ENCODE measurements at places on chromosomes 7 and 10.

DNA sequence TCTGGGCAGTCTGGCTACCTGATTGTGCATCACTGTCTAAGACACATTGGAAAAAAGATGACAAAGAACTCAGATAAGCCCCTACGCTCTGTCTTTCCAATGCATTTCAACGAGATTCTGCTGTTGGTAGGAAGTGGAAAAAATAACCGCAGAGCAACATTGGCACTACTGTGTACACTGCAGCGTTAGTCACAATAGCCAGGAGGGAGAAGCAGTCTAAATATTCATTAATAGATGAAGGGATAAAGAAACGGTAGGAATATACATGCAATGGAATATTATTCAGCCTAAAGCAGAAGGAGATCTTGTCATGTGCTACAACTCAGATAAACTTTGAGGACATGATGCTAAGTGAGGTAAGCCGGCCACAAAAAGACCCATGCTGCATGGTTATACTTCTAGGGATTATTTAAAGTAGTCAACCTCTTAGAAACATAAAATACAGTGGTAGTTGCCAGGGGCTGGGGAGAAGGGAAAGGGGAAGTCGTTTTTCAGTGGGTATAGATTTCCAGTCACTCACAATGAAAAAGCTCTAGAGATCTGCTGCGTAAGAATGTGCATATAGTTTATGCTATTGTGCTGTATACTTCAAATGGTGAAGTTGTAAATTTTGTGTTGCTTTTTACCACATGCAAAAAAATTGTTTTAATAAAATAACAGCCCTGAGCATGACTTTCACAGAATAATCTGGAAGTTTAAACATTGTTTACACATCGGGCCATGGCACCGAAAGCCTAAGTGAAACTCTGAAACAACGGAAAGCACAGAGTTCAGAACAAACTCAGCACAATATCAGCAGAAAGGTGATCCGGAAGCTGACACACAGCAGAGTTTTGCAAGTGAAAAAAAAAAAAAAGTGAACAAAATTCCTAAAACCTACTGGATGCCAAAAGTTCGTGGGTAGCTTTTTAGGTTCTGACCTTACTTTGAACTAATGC lies 40.1 kb downstream of the ELMO1 start:
- DNase-seq = no peak

GRCh38 chr10:21315645-21316220 lies 209.7 kb downstream of the SKIDA1 start:
- DNase-seq = peak; percentile 63

DNA sequence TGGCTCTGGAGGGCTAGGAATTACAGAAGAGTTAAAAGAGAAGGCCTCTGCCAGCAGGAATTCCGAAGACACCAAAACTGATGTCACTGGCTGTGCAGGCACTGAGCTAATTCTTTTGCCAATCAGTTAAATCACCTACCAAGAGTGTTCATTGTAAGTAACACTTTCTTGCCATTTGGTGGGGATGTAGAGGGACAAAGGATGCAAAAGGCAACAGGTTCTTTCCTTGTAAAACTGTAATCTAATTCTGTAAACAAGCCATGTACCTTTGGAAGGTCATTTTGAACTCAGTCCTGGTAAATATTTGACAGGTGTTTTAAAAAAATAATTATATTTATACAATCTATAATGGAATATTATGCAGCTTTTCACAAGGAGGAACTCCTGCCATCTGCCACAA lies 438.4 kb downstream of the AUTS2 start:
- no peak for DNase-seq

DNA sequence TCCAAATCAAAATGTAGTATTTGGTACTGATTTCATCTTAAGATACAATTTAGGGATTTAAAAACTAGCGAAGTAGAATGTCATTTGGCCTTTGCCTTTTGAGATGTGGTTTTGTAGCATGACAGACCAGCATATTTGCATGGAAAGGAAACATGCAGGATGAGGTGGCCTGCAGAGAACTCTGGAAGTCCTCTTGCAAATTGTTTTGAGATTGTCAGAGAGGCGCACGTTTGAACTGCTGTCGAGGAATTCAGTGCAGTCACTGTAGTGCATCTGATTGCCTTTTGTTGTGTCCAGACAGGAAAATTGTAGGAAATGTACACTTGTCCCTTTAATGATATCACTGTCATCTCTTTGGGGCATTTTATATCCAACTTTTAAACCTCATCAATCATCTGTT lies 136.7 kb downstream of the CELF2 start:
- DNase-seq = no peak

- peak; percentile 71 for DNase-seq
Measured at GRCh38 chr10:110499796-110500514, 2.2 kb downstream of the DUSP5 start.

- DNase-seq = no peak
Measured at GRCh38 chr10:24241536-24242040, 32.6 kb downstream of the KIAA1217 start.

DNA sequence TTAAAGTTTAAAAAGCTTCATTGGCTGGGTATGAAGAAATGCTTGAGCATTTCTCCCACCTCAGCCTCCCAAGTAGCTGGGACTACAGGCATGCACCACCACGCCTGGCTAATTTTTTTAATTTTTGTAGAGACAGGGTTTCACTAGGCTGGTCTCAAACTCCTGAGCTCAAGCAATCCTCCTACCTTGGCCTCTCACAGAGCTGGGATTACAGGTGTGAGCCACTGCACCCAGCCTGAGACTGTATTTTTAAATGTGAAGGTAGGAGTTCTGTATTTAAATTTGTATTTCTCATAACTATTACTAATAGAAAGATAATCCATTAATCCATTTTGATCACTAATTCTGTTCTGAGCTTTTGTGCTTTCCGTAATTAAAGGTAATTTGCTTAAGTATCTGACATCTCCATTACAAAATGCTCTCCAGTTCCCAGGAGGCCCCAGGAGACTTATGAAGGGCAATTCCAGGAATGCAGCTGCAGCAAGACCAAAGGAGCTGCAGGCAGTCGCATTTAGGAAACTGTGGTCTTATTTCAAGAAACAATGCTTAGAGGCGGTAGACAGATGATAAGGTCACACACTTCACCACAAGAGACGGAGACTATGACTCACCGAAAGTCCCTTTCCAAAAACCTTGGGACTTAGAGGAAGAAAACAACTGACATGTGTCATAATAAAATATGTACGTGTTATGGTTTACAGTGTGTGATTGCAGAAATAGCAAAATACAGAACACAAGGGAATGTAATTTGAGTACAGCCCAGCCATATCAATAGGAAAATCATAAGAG lies 23.3 kb downstream of the YAE1 start:
- no peak for DNase-seq

DNA sequence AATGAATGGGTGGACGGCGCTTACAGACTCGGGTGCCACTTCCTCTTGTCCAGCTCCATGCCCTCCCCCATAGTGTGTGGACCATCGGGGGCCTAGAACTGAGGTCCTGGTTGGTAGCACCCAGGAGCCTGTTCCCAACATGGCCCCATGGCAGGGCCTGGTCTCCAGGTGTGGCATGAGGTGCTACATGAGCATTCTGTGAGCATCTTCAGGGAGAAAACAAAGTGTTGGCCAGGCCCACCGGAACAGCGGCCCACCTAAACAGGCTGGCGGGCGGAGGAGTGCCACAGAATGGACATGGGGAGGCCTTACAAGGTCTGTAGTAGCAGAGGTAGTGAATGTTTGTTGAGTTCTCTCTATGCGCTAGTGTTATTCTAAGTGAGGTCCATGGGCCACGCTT lies 76.9 kb downstream of the PARP12 start:
- DNase-seq = no peak

GRCh38 chr10:106540645-106541044 lies 623.9 kb downstream of the SORCS1 start:
- DNase-seq = no peak

DNA sequence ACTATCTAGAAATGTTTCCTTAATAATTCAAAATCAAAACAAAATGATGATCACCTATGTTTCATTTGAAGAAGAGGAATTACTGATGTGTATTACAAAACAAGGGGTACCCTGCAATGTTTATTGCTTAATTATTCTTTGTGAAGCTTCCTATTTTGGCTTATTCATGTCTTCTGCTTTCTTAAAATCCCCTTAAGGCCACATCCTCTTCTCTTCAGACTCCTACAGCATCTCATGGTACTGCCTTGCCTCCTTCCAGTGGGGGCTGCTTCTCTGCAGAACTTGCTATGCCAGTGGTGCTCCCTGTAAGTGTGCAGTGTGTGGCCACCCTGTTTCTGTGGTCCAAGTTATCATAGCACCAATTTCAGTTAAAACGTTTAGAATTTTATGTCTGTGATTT lies 35.0 kb downstream of the CCDC146 start:
- DNase-seq = no peak

DNA sequence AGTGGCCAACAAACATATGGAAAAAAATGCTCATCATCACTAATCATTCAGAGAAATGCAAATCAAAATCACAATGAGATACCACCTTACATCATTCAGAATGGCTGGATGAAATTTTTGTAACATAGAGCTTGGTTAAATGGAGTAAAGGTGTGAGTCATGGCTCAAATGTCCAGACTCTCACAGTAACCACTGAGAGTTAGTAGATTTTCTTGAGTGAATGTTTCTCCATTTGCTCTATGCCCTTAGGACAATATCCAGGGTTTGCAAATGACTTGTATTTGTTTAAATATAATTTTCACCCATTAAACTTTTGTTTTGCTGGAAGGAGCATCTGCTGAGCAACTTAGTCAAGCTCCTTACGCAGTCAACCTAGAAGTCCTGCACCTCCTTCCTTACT lies 967.2 kb downstream of the XPNPEP1 start:
- no peak for DNase-seq

- DNase-seq = no peak
Measured at GRCh38 chr10:71909399-71910083, 54.7 kb upstream of the CHST3 start.

DNA sequence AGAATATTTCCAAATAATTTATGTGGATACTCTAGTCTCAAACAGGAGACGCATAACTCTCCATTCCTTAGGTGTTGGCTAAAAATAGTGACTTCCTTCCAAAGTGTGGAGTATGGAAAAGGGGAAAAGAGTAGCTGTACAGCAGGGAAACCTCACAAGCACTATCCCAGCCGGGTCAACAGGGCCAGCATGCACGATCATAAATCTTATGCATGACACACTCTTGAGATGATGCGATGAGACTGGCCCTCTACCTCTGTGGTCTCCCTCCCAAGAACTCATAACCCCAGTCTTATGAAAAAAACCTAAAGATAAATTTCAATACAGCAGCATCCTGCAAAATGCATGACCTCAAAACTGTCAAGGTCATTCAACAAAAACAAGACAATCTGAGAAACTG lies 197.3 kb downstream of the TEX36 start:
- no peak for DNase-seq

GRCh38 chr10:72392571-72392970 lies 37.9 kb upstream of the DNAJB12 start:
- no peak for DNase-seq

- peak; percentile 70 for DNase-seq
Measured at GRCh38 chr7:36280840-36281812, 108.5 kb upstream of the ANLN start.

GRCh38 chr10:42985436-42986316 lies 91.2 kb upstream of the RET start:
- no peak for DNase-seq

GRCh38 chr10:132162590-132163277 lies 24.0 kb upstream of the DPYSL4 start:
- DNase-seq = no peak

GRCh38 chr10:93614101-93614825 lies 1.9 kb downstream of the PDE6C start:
- DNase-seq = no peak

- DNase-seq = no peak
Measured at GRCh38 chr7:151020231-151020630, 4.1 kb downstream of the ATG9B start.

DNA sequence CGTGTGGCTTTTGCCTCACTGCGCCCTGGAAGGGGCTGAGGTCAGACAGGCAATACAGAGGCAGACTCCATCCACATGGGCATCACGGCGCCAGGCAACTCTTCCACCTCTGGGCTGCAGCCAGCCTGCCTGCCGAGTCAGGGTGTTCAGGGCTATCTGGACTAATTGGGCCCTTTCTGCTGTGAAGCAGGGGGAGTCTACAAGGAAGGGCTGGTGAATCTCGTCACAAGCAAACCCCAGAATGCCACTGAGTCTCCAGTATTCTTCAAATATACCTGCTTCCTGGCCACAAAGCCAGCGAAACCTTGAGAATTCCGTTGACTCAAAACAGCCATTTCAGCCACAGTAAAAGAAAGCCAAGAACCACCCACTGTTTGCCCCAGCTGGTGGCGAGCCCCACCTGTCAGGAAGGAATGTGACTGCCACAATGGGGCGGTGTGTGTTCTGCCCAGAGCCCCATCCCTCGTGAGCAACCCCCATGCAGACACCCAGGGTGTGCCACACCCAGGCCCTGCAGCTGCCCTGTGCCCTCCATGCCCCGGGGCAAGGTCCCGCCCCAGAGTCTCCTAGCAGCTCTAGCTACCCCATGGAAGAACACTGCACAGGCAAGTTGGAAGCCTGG lies 117.3 kb downstream of the FAM53B start:
- DNase-seq = no peak

DNA sequence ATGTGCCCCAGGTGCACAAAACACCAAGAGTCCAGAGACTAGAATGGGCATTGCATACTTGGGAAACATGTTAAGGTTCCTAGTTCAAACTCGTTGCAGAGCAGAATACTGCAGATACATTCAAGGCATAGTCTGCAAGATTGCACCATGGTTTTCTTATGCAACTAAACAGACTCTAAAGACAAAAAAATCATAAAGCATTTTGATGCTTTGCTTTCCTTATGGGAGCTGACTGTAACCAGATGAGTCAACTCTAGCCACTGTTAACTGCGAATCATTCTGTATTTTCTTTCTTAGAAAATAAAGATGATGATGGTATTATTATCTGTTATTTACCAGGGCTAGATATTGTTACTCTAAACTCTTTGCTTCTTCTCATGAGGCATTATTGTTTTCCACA lies 19.7 kb downstream of the TRUB1 start:
- DNase-seq = no peak

GRCh38 chr10:102375867-102376266 lies 19.6 kb upstream of the NFKB2 start:
- peak; percentile 37 for DNase-seq

DNA sequence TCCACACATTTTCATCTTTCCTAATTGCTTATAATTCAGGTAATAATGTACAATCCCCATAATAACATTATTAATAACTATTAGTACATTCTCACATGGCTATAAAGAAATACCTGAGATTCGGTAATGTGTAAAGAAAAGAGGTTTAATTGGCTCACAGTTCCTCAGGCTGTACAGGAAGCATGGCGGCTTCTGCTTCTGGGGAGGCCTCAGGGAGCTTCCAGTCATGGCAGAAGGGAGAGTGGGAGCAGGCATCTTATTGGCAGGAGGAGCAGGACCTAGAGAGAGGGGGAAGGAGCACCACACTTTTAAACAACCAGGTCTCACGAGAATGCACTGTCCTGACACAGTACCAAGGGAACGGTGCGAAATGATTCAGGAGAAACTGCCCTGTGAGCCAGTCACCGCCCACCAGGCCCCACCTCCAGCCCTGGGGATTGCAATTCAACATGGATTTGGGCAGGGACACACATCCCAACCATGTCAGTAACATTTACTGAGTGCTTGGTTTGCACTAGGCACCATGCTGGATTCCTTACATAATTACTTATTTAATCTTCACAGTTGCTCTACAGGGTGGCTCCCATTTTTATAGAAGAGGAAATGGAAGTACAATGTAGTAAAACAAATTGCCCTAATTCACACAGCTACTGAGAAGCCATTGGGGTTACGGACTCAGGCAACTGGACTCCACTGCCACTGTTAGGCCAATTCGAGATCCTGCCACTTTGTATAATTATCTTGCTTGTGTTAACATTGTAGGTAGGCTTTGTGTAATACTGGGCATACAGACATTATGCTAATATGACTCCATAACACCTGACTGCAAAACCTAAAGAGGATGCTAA lies 8.7 kb upstream of the ESYT2 start:
- DNase-seq = no peak

GRCh38 chr10:80896959-80897358 lies 359.3 kb downstream of the SH2D4B start:
- DNase-seq = no peak

Data from G401 (cell line).